ENCODE measurements at places on chromosomes 6 and 20.

- peak; percentile 85 for DNase-seq
Observed at GRCh38 chr6:163354085-163354484, 60.4 kb upstream of the QKI start.

- DNase-seq, result peak; percentile 24
Observed at GRCh38 chr6:85015396-85015990, 251.1 kb upstream of the TBX18 start.

DNA sequence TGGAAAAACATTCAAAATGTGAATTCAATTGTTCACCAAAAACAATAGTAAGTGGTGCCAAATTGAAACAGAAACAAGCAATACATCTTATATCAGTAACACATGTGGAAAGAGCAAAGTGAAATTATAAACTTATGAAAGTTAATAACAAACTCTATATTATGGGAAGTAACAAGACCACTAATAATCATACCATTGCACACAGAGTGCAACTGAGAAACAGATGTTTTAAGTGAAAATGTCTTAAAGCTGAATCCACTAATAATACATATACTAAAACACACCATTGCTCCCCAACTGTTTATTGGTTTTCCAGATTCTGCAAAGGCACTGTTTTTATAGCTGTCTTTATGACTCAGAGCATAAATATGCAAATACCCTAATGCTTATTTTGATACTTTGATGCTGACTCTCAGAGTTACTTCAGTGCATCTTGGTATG is 292.3 kb downstream of the RFPL4B start:
- DNase-seq, result peak; percentile 57

DNA sequence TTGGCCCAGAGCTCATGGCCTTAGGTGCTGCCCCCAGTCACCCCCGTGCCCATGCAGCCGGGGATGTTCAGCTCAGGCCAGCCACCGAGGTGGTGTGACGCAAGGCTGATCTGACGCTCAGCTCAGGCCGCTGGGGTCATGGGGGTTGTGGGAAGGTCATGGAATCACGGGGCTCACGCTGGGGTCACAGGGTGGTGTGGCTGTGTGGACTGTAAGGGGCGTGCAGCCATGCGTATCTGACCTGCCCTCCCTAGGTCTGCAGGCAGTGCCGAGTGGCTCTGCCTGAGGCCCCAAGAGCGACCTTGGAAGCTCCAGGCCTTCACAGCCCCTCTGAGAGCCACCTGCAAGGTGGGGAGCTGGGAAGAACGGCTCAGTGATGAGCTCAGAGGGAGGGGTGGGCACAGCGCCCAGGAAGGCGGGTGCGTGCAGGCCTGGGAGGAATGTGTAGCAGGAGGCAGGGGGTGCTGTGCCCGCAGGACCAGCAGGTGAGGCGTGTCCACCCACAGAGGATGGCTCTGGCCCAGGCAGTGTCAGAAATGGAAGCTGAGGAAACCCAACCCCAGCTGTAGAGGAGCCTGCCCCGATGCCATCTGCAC is 27.8 kb downstream of the CHRNA4 start:
- DNase-seq, result no peak

- DNase-seq, result no peak
Observed at GRCh38 chr6:93789532-93789931, 370.2 kb upstream of the EPHA7 start.

DNA sequence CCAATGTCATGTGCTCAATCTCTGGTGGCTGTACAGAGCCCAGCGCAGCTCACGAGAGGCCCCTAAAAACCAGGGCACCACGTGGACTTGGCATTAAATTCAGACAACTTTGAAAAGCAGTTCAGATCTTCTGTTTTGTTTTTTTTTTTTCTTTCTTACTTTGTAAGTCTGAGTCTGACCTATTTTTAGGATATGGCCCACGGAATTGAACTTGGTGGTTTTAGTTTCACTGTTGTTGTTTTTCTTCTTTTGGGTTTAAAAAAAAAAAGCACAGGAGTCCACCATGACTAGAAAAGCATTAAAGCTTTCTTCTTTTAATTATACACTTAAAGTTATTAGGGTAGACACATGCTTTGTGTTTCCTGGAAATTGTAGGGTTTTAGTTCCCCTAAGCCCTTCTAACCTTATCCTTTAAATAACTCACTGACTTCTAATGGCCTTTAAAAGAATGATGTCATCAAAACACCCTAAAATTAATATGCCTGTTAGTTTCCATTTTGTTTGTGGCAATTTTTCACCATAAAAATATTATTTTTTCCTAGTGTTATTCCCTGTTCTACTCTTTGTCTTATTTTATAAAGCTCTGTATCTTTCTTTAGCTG is 48.5 kb upstream of the CCN2 start:
- DNase-seq, result no peak

DNA sequence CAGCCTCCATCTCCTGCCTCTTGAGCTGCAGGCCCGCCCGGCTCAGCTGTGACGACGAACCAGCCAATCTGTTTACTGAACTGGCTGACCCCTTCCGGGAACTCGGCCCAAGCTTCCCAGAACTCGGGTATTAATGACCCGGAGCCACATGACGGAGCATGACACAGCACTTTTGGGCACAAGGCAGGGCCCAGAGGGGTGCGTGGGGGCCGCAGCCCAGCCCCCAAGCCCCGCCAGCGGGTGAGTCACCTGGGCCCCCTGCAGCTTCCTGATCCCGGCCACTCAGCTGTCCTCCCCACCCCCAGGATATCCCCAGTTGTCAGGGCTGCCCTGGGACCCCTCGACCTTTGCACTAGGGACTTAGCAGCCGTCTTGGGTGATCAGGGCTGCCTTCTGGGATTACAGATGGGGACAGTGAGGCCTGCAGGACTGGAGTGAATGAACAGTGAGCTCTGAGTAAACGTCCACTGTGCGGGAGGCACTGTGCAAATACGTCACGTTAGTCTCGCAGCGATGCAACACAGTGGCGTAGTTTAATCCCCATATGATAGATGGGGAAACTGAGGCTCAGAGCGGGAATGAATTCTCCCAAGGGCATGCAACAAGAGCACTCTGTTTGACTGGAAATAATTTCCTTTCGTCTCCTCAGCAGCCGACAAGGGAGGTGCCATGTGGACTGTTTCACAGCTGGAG is 102.1 kb downstream of the CEBPB start:
- DNase-seq, result peak; percentile 94

GRCh38 chr20:54606380-54606779 is 131.0 kb downstream of the DOK5 start:
- DNase-seq, result no peak

DNA sequence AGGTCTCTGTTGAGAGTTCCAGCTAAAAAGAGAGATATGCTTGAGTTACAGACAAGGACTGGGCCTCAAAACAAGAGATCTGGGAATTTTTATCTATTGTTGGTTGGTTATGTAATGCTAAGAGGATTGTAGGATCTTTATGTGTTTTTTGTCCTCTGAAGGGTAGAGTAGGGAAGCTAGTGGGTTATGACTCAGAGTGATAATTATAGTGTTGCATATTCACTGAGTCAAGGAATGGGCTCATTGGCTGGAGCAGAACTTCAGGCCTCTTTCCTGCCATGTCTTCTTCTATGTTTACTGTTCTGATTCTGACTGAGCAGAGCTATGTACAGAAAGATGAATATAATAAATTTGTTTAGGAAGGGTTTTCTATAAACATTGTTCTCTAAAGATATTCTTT is 66.1 kb upstream of the NOX3 start:
- DNase-seq, result peak; percentile 80

DNA sequence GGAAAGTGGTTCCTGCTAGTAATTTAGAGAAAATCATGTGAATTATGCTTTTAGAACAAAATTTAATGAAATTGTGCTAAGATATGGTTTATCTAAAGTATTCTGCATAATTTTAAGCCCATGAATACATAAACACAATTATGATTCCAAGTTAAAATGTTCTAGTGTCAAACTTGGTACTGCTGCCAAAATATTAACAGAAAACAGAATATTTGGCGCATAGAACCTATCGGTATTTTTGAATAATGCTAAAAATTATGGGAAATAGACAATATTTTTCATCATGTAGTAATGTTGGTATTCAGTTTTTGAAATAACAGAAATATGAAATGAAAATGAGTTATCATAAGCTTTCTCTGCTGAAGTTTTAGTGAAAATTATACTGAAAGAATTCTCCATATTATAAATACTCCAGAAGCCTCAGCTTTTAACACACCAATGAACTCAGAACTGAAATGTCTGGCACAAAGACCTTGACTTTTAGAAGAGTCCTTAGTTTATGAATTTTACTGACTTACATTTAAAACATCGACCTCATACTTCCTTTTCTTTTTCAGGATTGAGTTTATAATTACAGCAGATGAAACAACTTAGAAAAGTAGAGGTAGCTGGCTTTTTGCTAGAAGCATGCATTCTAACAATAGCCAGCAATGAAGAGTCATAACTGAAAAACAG is 1192.3 kb upstream of the GJE1 start:
- DNase-seq, result no peak

DNA sequence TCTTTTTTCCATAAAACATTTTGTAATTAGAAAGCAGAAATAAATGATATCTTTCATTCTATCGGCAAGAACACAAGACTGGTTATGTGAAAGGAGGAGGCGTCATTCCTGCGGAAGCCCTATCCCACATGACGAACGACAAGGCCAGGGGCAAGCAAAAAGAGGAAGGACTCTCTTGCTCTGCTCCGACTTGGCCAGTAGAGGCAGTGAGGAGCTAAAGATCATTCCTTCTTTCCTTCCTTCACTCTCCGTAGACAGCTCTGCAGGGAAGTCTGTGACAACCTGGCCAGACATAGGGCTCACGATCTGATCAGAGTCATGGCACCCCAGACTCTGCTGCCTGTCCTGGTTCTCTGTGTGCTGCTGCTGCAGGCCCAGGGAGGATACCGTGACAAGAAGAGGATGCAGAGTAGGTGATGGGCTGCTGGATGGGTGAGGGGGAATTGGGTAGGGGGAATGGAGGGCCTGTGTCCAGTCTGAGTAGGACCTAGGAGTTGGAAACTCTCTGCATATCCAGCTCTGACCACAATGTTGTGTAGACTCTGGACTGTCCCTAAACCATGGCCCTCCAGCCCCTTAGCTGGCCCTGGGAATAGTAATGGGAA is at the start of gene WFDC10A:
Gene WFDC10A, plus strand, starts transcription at position 244 of the 605 bp plus-strand sequence. Its CDS starts 75 bp downstream, at position 319.
- peak; percentile 75 for DNase-seq

GRCh38 chr20:23666698-23667097 is 22.1 kb downstream of the CST4 start:
- no peak for DNase-seq

DNA sequence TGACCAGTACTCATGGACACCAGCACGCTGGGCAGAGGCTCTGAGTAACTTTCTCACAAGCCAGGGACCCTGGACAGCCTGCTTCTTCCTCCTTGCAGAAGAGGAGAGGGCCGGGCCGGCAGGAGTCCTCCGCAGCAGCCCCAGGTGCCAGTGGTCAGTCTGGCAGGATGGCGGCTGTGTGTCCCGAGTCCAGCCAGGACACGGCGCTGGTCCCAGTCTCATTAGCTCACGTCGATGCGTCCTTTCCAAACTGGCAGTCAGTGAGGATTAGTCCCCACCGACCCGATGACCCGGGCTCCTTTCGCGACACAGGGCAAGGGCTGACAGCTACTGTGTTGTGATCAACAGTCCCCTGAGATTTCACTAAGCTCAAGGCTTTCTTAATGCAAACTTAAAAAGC is 267.0 kb downstream of the TAF4 start:
- no peak for DNase-seq

DNA sequence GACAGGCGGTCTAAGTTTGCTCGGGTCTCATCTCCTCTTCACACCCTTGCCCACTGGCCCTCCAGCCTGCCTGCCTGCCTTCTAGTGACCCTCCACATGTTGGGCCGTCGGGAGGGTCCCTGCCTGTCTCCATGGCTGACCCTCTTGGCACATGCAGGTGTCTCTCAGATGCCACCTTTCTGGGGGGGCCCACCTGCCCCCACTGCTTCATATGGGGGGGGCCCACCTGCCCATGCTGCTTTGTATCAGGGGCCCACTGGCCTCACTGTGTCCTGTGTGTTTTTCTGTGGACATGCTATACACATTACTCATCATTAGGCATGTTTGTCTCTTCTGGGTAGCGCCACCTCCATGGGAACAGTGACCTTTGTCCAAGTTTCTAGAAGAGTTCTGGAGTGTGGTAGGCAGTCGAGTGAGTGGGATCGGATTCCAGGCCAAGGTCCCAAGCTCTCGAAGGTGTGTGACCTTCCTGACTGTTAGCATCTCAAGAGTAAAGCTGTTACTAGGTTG is 40.4 kb upstream of the KIF25 start:
- DNase-seq, result peak; percentile 4

DNA sequence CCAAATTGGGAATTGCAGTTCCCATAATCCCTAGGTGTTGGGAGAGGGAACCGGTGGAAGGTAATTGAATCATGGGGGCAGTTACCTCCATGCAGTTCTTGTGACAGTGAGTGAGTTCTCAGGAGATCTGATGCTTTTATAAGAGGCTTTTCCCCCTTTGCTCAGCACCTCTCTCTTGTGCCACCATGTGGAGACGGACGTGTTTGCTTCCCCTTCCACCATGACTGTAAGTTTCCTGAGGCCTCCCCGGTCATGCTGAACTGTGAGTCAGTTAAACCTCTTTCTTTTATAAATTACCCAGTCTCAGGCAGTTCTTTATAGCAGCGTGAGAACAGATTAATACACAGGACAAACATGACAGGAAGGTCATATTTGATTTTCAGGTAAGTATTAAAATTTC is 25.3 kb upstream of the HECA start:
- DNase-seq, result peak; percentile 45

- peak; percentile 34 for DNase-seq
Observed at GRCh38 chr6:92810913-92811312, 608.4 kb downstream of the EPHA7 start.

- no peak for DNase-seq
Observed at GRCh38 chr6:39867592-39867991, 66.7 kb downstream of the MOCS1 start.

DNA sequence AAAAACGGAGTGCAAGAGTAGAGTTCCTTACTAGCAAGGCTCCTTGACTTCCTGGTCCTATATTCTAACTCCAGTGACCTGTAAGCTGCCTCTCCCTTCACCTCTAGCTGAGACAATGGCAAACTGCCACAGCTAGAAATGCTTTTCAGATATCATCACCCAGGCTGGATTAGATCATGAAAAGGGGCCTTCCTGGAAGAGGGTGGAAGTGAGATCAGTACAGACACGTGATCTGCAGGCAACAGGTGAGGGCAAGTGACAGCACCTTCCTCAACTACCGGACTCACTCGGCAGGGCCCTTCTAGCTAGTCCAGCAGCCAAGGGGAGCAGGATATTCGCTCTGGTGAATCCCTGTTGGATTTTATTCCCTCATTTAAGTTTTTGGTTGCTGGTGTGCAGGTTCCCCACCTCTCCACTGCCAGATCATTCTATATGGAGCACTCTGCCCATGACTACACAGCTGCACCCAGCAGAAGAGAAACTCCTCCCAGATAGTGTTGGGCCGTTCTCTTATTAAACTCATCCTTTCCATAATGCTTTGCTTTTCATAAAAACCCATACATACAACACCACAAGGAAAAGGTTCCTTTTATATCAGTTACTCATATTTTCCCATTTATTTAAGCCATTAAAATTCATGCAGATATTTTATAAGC is 26.4 kb upstream of the FAM83C start:
- peak; percentile 81 for DNase-seq
